Cortex of kidney (tissue), 1 donor: ENCODE measurements at places on chromosomes 5 and 9.

DNA sequence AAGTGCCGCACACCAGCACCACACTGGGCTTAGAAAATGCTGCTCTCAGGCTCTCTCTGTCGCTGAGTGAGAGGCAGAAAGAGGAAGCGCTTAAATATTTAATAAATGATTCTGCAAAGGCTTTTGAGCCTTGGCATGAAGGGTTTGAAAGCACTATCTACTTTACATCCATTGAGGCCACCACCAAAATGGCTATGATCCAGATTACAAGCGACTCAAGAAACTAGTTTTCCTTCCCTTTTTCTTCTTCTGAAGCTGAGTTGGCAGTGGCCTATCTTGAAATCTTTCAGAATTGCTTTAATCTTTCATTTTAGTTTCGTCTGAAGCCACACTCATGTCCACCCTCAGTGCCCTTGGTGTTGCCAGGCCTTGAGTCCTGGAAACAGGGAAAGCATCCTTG is 59.5 kb downstream of the EBF1 start:
- DNase-seq = no peak

GRCh38 chr5:73437101-73437776 is 11.3 kb downstream of the FOXD1 start:
- DNase-seq = no peak

DNA sequence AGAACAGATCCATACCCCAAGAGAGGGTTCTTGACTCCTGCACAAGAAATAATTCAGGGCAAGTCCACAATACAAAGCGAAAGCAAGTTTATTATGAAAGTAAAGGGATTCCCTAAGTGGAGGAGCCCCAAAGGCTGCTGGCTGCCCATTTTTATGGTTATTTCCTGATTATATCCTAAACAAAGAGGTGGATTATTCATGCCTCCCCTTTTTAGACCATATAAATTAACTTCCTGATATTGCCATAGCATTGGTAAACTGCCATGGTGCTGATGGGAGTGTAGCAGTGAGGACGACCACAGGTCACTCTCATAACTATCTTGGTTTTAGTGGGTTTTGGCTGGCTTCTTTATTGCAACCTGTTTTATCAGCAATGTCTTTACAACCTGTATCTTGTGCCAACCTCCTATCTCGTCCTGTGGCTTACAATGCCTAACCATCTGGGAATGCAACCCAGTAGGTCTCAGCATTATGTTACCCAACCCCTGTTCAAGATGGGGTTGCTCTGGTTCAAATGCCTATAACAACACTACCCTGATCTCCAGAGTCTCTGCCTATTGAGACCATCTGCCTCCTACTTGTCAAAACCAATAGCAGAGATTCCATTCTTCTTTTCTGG is 154.4 kb upstream of the GRAMD2B start:
- no peak for DNase-seq

- no peak for DNase-seq
Measured at GRCh38 chr9:69223605-69224004, 49.5 kb downstream of the TJP2 start.

DNA sequence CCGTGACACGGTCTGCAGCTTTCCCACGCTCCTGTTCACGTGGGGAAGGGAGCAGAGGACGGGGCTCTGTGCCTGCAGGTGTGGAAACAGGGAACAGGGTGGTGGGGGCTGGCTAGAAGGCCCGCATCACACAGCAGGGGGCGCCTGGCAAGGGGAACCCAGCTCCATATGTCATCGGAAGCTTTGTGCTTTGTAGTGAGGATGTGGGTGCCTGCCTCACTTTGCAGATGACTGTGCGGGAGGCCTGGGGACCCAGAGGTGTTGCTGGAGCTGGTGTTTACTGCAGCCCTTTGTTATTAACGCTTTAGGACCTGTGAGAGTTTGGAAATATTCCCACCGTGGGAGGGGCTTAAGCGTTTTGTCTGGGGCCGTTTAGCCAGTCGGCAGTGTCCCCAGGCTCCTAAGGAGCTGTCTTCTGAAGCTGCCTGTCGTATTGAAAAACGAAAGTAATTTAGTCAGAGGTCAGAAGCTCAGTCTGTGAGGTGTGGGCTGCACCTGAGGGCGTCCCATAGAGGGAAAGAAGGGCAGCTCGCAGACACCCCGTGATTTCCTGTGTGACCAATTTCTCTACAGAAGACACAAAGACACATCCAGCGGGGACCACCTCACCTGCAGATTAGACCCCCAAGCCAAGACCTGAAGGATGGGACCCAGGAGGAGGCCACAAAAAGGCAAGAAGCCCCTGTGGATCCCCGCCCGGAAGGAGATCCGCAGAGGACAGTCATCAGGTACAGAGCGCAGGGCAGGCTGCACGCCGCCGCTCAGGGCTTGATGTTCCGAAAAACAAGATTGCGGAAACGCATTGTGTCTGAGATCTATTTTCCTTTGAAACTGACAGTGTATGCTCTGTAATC is 9.1 kb downstream of the MAN1B1 start:
- DNase-seq = no peak

GRCh38 chr9:136691316-136692184 is 4.3 kb upstream of the AGPAT2 start:
- no peak for DNase-seq

GRCh38 chr9:106420511-106420944 is 442.4 kb upstream of the ZNF462 start:
- DNase-seq = no peak

DNA sequence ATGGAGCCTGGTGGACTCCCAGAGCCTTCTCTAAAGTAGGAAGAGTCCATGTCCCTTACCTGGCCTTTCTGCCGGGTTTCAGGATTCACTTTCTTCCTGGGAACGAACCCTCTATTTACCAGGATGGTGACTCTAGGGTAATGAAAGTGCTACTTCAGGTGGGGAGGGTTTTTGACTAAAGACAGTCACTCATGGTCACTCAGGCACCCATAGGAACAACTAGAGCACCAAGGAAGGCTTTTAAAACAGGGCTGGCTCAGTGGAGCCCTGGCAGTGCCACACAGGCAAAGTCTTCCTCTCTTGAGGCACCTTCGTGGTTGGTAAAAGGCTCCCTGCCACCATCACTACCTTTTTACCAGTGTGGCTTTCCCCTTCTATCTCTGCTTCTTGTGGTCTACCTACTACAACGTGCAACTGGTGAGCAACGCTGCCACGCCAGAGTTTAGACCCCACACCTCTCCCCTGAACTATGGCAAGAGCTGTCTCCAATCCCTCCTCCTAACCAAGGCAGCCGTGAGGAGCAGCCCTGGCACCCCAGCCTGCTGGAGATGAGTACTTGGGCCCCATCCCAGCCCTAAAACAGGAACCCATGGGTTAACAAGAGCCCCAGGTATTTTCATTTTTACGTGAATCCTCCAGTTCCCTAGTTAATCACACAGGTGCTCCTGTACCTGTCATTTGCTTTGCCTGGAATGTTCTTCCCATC is 3.5 kb downstream of the SURF1 start:
- DNase-seq = no peak

DNA sequence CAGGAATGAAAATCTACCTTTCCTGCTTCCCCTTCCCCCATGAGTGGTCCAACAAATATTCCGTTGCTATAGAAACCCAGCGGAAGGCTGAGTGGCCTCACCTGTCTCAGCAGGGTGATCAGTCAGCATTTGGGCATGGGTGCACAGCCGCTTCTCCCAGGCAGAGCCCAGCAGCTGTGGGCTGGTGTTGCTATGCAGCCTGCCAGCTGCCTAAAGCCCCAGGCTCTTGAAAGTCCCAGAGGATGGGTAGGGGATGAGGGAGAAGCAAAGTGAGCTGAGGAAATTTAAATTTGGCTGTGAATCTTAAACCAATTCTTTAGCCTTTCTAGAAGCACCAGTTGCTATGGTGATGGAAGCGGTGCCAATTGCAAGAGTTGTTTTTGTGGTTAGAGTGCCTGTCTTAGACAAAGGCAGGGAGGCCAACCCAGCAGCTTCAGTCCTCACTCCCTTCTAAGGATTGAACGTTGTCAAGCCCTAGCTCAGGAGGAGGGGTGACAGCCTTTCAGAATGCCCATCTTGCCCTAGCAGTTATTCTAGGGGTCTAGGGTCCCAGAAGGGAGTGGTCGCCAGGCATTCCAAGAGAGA is 151.5 kb upstream of the PITX1 start:
- DNase-seq = no peak
